ENCODE measurements at places on chromosomes 2 and 18.

DNA sequence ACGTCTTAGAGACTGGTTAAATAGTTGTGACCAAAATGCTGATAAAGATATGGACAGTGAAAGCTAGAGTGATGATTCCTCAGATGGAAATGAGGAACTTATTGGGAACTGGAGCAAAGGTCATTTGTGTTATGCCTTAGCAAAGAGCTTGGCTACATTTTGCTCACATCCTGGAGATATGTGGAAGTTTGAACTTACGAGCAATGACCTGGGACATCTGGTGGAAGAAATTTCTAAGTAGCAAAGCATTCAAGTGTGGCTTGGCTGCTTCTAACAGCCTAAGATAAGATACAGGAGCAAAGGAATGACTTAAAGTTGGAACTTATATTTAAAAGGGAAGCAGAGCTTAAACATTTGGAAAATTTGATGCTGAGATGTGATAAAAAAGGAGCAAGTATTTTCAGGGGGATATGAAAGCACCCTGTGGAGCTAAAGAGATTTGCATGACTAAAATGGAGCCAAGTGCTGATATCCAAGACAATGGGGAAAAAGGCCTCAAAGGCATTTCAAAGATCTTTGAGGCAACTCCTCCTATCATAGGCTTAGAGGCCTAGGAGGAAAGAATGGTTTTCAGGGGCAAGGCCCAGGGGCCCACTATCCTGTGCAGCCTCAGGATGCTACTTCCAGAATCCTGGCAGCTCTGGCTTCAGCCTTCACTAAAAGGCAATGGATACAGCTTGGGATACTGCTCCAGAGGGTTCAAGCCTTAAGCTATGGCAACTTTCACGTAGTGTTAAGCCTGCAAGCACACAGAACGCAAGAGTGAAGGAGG is 124.1 kb upstream of the KLHL14 start:
- DNase-seq, result no peak

DNA sequence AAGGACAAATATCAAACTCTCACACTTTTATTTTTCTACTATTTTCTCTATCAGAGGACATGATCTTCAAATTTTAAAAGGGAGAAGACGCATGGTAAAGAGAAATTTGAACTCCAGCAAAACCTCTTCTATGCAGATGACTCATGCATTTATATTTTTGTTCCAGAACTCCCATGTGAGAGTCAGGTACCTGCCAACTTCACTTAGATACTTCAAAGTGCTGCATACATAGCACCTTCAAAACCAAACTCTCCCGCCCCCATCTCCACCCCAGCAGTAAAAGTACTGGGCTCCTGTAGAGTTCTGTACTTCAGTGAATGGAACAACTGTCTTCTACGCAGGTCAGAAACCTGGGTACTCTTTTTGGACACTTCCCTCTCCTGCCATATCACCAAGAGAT is 398.3 kb downstream of the TGIF1 start:
- no peak for DNase-seq

GRCh38 chr18:43887491-43887890 is 610.2 kb upstream of the SYT4 start:
- DNase-seq, result no peak

- no peak for DNase-seq
Measured at GRCh38 chr18:65811307-65811706, 60.5 kb downstream of the CDH7 start.
